Smooth muscle cell of the pulmonary artery (primary cell): ENCODE measurements at places on chromosomes 1 and 21. TPM values are rescaled to one million over a fixed set of nuclear protein-coding genes. Genes with fewer than 3 reads are reported as not detected.

Gene AGMAT
- total RNA-seq: 0.52 and 1.5 TPM in 2 replicates

Gene SLC19A1
- total RNA-seq: 4.6 and 13.4 TPM in 2 replicates

Gene BACE2
- total RNA-seq: 120 and 146 TPM in 2 replicates

Gene SERINC2
- 4.0 and 13.4 TPM in 2 replicates for total RNA-seq

Gene DCST2
- total RNA-seq: 0.07 TPM in 1 of 2 replicates, not detected in the other

Gene AADACL4
- not detected in 2 replicates for total RNA-seq

Gene AHCYL1
- total RNA-seq: 83.2 and 91.9 TPM in 2 replicates

Gene TPM3
- total RNA-seq: 245 and 296 TPM in 2 replicates

Gene PROX1
- 0.03 and 0.07 TPM in 2 replicates for total RNA-seq

Gene CFHR1
- total RNA-seq: 0.36 and 1.6 TPM in 2 replicates
